ENCODE measurements at places on chromosomes 12 and 14. TPM values are rescaled to one million over a fixed set of nuclear protein-coding genes. Genes with fewer than 3 reads are reported as not detected.

TAMALIN gene
- 0.82 TPM for total RNA-seq

KRT6A gene
- 12.3 TPM for total RNA-seq

LRRK2 gene
- total RNA-seq, result 1.7 TPM

AQP2 gene
- total RNA-seq, result not detected

SOAT2 gene
- total RNA-seq, result 0.26 TPM

C12orf56 gene
- 0.21 TPM for total RNA-seq

SIRT4 gene
- total RNA-seq, result 0.65 TPM

CEP128 gene
- total RNA-seq, result 6.9 TPM

TMPRSS12 gene
- total RNA-seq, result not detected

TSHR gene
- total RNA-seq, result not detected

TEX52 gene
- not detected for total RNA-seq

RILPL2 gene
- 1.6 TPM for total RNA-seq

CLEC7A gene
- not detected for total RNA-seq

ABCC9 gene
- 0.02 TPM for total RNA-seq

CABP1 gene
- 0.42 TPM for total RNA-seq

FLVCR2 gene
- total RNA-seq, result 13.3 TPM

IFI27L1 gene
- total RNA-seq, result 18.9 TPM

MGP gene
- not detected for total RNA-seq

SLCO1A2 gene
- total RNA-seq, result 0.11 TPM

BTBD6 gene
- total RNA-seq, result 38.9 TPM

IGFBP6 gene
- 214 TPM for total RNA-seq

OR6C2 gene
- not detected for total RNA-seq

DNAJC22 gene
- total RNA-seq, result 22.9 TPM

UBC gene
- 1,408 TPM for total RNA-seq

PTCSC3 gene
- total RNA-seq, result not detected

FGF23 gene
- not detected for total RNA-seq

TIMELESS gene
- total RNA-seq, result 36.9 TPM
